ENCODE measurements at places on chromosomes 11 and 22.
A peak's percentile ranks its signal among the peaks of the same experiment; 100 is the strongest.

GRCh38 chr11:72343006-72343756 is 91.2 kb downstream of the CLPB start:
- DNase-seq: no peak

- DNase-seq: no peak
Measured at GRCh38 chr11:122668562-122669090, 13.1 kb downstream of the UBASH3B start.

GRCh38 chr11:60528934-60529333 is 13.7 kb downstream of the MS4A13 start:
- DNase-seq: no peak

- DNase-seq: no peak
Measured at GRCh38 chr11:81888391-81888790, 845.3 kb downstream of the FAM181B start.

GRCh38 chr11:67539550-67539949 is 16.3 kb upstream of the CABP2 start:
- no peak for DNase-seq

DNA sequence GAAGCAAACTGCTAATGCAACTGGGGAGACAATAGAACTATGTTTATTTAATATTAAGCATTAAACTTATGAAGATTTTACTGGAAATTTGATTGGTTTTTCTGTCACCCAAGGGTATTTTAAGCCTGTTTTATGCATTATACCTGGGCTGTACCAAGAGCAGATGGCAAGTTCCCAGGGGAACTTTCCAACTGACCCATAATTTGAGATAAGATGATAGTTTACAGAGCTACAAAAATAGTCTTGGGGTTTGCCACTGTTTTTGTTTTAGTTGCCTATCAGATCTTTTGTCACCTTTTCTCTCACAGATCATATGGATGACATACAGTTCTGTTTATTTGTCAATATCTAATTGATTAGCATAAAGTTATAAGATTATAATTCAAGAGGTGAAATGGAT is 43.9 kb downstream of the PDE3B start:
- DNase-seq: no peak

GRCh38 chr11:102831489-102832440 is 11.6 kb downstream of the MMP3 start:
- DNase-seq: peak; percentile 79

DNA sequence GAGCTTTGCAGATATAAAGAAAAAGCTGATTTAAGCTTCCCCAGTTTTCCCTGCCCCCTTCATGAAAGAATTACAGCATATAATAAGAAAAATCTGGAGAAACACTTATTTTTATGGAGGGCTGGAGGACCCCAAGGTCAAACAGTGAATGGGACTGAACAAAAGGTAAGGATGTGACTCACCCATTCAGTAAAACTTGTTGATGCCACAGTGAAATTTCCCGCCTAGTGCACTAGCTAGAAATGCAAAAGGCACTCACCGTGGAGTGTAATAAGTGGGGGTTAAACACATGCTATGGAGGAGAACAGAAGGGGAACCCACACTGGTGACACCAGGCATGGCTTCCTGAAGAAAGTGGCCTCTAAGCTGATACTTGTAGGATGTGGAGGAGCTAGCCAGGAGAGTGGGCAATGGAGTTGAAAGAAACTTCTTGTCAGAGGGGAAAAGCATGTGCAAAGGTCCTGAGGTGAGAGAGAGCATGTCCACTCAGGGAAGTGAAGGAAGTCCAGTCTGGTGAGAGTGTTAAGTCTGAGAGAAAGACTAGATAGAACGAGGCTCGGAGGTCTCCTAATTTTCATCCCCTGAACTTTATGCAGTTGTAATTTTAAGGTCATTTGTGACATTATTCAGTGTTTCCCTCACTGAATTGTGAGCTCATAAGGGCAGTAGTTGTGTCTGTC is 77.1 kb downstream of the MIAT start:
- DNase-seq: no peak

- DNase-seq: no peak
Measured at GRCh38 chr11:120686516-120686915, 175.0 kb downstream of the GRIK4 start.

- DNase-seq: no peak
Measured at GRCh38 chr11:121113611-121114010, 12.6 kb downstream of the TECTA start.

- peak; percentile 22 for DNase-seq
Measured at GRCh38 chr11:13928566-13929251, 33.8 kb upstream of the SPON1 start.

- DNase-seq: no peak
Measured at GRCh38 chr11:22466809-22467208, 128.6 kb downstream of the SLC17A6 start.

- no peak for DNase-seq
Measured at GRCh38 chr11:76776472-76776871, 6.7 kb upstream of the TSKU start.

GRCh38 chr11:101915791-101916291 is 481 bp downstream of the ANGPTL5 start:
- no peak for DNase-seq

- no peak for DNase-seq
Measured at GRCh38 chr11:13003736-13004493, 5.2 kb upstream of the RASSF10 start.

- peak; percentile 85 for DNase-seq
Measured at GRCh38 chr22:38870312-38870741, 1.7 kb downstream of the CBX6 start.

DNA sequence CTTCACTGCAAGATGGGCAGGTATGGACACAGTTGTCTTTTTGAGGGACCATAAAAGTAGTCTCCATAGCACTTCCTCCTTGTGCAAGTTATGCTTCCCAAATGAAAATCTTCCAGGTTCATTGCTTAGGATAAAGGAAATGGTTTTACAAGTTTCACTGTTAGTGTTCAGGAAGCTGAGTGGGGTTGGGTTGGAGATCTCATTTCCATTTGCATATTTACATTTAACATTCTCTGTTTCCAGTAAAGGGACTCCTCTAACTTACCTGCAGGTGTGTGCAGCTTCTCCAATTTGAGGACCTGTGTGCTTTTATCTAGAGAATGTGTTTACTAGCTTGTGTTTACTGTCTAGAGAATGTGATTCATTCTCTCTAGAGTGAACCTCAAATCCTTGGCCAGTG is 141.3 kb upstream of the POU2AF2 start:
- no peak for DNase-seq

DNA sequence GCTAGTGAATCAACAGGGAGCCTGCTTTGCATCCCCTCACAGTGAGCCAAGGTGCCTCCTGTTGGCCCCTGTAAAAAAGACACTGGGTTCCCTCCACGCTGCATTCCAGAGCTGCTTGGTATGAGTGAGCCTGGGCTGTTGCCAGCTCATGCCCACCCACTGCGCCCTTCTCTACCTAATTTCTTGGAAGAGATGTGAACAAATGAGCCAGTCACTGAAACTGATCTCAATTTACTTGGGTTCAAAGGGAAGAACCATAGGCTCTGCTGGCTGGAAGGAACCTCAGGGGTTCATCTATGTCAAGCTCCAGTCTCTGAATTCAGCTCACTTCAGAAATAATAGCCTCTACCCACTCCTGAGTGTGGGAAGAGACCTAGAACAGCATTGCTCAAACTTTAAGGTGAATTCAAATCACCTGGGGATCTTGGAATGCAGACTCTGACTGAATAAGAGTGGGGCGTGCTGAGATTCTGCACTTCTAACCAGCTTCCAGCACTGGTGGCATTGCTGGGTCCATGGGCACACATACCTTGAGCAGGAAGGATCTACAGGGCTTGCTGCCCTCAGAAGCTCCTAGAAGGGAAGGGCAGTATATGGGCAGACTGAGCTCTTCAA is 5.4 kb upstream of the TMPRSS4 start:
- no peak for DNase-seq

DNA sequence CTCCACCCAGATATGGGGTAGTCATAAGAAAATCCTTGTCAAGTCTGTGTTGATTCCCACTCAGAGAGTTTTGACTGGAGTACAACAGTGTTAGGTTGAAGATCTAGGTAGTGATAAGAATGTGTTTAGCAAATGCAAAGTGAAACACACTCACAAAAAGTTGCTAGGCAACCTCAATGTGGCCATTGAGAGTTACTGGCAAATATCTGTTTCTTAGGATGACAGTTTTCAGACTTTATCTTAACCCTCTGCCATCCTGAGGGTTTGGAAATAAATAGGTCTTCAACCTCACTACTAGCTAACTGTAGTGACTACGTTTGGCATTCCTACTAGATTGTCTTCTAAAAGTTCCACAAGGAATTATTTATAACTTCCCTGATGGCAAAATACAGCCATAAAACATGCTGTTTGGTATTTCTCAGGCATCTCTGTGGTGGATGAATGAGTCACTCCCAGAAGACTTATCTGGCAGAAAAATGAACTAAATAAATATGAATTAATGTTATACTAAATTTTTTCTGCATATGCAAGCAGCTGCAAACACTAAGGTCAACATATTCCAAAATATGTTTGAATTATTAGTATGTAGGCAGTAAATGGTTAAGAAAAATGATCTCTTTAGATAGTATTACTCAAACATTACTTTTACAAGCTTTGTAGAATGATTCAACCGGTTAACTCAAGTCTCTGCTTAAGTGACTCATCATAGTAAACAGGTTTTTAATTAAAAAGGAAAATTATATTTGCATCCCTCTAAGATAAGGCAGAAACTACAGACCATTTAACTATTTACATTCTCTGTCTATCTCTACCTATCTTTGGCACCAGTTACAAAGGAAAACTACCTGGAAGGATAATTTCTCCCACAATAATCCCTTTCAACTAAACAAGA is 17.1 kb upstream of the SYTL2 start:
- DNase-seq: no peak

- DNase-seq: no peak
Measured at GRCh38 chr11:103668859-103669258, 367.6 kb upstream of the DDI1 start.

DNA sequence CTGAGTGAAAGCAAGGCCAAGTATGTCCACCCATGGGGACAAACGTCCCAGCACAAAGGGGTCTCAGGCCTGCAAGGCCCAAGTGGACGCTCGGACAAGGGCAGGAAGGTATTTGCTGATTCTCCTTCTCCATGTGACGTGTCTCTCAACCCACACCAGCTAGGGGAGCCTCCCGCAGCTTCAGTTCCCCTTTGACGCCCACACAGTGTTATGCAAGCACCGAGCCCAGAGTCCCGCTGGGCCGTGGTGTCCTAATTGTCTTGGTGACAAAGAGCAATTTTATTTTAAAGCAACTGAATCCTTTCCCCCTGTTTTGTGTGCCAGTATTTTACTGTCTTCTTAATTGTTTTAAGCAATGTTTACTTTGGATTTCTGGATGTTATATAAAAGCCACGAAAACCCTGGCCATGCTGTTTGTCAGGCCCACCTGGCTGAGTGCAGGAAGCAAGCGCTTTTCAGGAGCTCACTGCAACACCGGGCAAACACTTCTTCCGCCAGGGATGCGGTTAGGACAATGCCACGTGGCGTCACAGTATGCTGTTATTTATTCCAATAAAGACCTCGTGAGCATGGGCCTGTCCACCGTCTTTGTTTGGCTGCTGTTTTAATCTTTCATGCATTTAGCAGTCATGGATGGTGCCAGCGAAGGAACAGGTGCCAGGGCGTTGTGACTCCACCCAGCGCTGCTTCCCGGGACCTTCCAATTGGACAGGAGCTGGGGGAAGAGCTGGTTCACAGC is 8.2 kb upstream of the PARVG start:
- DNase-seq: peak; percentile 53

DNA sequence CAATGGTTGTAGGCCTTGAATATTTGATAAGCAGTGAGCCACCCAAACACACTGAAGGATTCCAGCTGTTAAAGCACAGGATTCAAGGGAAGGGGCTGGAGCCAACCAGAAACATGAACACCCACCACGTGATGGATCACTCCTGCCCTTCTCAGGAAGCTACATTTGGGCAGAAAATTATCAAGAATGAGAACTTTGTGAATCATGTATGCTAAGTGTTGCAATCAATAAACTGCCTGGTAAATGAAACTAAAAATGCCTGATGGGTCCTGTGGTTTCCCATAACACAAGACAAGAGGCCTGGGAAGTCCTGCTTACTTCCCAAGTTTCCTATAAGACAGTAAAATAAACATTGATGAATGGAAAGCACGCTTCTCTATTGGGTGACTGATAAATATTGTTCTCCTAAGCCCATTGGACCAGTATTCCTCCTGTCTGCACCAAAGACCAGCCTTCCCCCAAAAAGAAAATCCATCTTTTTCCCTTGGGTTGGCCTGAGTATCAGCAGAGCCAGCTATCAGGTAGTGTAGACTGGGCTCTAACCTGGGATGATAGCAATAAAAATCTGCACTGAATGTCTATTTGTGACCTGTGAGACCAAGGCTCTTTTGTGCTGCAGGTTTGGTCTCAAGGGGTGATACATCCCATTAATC is 98.4 kb downstream of the CCDC83 start:
- DNase-seq: no peak

GRCh38 chr11:125952973-125953372 is 7.1 kb downstream of the VSIG10L2 start:
- DNase-seq: peak; percentile 52

DNA sequence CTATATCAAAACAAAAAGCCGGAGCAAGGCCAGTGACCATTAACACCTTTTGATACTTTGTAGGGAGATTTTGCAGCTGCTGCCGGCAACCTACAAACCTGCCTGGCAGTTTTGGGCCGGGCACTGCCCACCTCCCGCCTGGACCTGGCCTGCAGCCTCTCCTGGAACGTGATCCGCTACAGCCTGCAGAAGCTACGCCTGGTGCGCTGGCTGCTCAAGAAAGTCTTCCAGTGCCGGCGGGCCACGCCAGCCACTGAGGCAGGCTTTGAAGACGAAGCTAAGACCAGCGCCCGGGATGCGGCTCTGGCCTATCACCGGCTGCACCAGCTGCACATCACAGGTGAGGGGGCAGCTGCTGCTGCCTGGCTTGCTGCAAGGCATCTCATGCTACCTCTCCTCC is 34.2 kb downstream of the SHISA8 start:
- no peak for DNase-seq

DNA sequence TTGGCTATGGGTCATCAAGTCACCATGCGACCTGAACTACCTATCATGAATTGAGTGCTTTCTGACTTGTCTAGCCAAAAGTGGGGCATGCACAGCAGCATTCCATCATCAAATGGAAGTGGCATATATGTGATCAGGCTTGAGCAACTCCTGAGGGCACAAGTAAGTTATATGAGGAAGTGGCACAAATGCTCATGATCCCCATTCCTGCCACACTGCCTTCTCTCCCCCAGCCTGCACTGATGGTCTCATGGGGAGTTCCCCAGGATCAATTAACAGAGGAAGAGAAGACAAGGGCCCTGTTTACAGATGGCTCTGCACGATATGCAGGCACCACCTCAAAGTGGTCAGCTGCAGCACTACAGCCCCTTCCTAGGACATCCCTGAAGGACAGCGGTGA is 21.8 kb downstream of the MS4A4E start:
- no peak for DNase-seq

- DNase-seq: no peak
Measured at GRCh38 chr11:10526974-10527918, 13.7 kb downstream of the RNF141 start.

GRCh38 chr11:10350334-10350733 is 45.5 kb downstream of the ADM start:
- no peak for DNase-seq

DNA sequence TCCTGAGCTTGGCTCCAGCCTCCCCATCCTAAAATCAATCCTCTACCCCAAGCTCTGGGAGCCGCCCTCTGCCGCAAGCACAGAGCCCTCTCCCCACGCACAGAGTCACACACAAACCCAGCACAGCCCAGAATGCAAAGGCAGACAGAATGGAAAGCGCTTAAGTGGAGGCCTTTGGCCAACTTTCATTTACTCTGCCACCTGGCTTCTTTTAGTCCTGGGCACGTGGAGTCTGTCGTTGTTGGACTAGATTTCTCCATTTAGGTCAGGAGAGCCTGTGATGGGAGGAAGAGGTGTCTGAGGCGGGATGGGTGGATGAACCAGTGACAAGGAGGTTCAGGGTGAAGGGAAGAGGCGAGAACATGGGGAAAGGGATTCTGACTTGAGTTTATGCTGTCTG is 191.7 kb downstream of the DSCAML1 start:
- DNase-seq: no peak

Data from mucosa of gallbladder (tissue), 1 donor.